IPS DF 19.7 (cell line): ENCODE measurements at places on chromosomes 2 and 18.

- DNase-seq = no peak
Measured at GRCh38 chr2:46751897-46752296, 163.7 kb downstream of the MCFD2 start.

GRCh38 chr18:58207520-58208152, 163.6 kb downstream of the NEDD4L start:
- no peak for DNase-seq

GRCh38 chr2:105972246-105972645, 221.9 kb downstream of the UXS1 start:
- no peak for DNase-seq

DNA sequence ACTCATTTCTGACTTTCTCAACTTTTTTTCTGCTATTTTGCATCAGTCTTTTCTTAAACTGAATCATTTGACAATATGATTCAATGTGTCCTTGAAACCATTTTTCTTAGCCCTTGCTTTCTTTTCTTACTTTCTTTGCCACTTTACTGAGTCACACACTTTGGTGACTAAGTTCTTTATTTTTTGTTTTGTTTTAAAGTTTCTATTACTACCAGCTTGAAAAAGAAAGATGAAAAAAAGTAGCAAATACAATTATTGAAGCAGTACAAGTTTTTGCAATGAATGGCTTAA, 116.5 kb downstream of the DOCK10 start:
- no peak for DNase-seq

DNA sequence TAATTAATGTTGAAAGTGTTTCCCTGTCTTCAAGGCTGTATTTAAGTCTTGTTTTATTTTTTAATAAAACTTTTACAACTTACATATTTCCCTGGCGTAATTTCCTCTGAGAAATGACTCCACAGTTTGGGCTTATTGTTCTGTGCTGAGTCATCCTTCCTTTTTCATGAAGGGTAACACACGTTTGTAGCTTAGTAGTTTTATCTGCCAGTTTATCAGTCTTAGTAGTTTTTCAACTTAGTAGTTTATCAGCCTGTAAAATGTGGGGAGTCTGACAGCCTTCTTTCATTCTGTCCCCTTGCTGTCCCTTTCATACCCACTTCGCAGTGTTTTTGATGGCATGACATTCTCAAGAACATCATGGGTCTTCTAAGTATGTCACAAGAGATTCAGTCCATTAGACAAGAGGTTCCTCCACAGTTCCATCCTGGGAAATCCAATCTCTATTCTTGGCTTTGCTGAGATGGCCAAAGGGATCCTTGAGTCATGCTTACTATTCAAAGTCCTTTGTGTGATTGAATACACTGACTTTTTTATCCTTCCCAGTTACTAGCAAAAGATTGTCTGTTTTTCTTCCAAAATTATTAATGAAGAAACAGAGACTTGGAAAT, 60.0 kb upstream of the SGPP2 start:
- DNase-seq = no peak

GRCh38 chr2:238106339-238106697, 6.2 kb downstream of the ESPNL start:
- no peak for DNase-seq

DNA sequence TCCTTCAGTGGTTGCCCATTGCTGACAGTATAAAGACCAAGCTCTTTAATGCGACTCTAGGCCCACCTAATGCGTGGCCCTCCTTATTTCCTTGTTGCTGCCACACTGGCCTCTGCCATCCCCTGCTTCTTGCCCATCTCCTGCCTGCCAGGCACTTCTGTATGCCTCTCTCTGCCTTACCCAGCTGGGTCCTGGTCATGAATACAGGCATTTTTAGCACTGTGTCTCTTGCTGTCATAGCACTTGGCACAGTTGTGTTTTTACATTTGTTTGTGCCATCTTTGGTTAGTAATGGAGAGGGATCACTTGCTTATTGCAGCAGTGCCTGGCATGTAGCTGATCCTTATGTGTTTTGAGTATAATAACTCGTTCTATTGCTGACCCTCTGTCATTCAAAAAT, 38.7 kb downstream of the MAP4K4 start:
- no peak for DNase-seq

DNA sequence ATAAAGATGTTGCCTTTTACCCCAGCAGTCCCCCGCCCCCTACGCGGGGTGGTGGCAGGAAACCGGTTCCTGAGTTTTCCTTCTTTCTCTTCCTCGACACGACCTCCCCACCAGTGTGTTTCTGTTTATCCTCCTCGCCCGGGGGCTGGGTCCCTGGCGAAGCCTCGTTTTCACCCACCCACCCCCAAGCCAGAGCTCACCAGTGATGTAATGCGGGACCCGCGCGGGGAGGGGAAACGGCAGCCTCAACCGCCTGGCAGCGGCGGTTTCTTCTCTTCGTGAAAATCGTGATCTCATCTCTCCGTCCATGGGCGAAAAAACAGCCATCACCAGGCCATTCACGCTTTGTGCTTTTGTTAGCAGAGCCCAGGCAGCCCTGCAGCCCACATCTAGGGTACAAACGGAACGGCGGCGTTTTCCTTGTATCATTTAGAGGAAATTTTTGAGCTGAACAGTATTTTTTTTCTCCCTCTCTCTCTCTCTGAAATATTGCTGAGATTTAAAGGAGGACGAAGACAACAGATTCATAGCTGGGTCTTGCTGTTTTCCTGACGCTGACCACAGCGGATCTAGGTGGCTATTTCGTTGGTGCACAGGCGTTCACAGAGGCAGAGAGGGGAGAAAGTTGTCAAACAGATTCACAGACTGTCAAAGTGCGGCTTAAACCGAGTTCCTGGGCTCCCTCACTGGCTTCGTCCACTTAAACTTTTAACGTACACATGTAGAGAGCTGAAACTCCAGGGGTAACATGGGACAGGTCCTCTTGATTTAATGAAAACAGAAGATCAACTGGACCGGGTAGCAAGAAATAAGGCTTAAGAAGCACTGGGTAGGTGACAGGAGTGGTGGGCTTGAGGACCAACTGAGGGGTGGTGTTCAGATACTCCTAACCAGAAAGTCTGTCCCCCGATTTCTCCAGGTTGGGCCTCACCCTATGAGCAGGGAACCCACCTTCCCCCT, 21.9 kb upstream of the PAX3 start:
- DNase-seq = no peak

DNA sequence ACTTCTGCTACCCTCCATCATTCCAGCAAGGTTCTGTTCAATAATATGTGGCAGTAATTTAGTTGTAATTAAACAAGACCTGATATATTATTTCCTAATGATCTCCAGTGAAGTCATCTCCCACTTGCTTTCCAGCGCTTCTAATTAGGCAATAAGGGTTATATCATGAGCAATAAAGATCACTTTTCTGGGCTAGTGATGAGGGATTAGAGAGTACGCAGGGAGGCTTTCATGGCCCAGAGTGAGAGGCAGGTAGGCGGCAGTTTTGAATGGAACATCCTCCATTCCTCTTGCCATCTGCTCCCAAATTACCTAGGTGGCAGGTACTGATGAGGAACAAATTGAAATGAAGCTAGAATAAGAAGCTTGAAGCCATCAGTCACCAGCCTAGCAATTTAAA, 358.1 kb upstream of the SYT4 start:
- DNase-seq = no peak

- DNase-seq = no peak
Measured at GRCh38 chr2:207869784-207870778, 100.4 kb upstream of the FZD5 start.

DNA sequence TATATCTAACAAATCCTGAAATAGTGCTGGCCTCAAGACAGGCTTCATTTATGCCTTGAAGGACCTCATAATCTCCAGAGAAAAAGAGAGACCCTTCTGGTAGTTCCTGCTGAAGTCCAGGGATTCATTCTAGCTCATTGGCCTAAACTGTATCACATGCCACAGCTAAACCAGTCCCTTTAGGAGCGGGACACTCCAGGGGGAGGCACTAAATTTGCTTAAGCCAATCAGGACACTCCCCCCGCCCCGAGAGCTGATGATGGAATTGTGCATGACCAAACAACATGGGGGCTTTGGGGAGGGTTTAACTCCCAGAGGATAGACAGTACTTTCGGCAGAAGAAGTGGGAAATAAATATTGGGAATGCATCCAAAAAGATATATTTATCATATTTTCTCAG, 36.4 kb upstream of the CXCR4 start:
- no peak for DNase-seq

DNA sequence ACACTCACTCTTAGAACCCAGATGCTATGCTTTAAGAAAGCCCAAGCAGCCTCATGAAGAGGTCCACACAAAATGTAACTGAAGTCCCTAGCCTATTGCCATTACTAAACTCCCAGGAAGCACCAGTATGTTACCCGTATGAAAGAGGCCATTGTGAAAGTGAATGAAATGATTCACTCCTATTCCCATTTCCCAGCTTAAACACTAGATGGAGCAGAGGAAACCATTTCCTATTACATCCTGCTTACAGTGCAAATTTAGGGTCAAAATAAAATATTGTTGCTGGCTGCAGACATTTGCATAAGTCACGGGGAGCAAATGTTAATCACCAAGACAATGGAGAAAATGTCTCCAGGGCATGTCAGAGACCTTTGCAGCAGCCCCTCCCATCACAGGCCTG, 989.7 kb upstream of the CRIM1 start:
- DNase-seq = no peak

DNA sequence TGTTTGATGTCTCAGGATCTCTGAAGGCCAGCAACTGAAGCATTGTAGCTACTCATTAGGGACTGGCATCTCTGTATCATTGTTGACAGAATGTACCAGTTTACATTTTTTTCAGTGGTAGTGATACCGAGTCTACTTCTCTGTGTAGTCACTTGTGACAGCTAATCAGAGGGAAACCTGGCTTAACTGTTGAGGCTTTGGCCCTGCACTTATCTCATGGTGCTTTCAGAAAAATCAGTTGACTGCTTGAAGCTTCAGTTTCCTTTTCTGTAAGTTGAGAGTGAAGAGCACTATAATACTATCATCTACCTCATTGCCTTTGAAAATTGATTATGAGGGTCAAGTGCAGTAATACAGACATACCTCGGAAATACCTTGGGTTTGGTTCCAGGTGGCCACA, 90.0 kb downstream of the COMMD1 start:
- DNase-seq = no peak

- DNase-seq = no peak
Measured at GRCh38 chr2:129002751-129003150, 684.1 kb upstream of the HS6ST1 start.

DNA sequence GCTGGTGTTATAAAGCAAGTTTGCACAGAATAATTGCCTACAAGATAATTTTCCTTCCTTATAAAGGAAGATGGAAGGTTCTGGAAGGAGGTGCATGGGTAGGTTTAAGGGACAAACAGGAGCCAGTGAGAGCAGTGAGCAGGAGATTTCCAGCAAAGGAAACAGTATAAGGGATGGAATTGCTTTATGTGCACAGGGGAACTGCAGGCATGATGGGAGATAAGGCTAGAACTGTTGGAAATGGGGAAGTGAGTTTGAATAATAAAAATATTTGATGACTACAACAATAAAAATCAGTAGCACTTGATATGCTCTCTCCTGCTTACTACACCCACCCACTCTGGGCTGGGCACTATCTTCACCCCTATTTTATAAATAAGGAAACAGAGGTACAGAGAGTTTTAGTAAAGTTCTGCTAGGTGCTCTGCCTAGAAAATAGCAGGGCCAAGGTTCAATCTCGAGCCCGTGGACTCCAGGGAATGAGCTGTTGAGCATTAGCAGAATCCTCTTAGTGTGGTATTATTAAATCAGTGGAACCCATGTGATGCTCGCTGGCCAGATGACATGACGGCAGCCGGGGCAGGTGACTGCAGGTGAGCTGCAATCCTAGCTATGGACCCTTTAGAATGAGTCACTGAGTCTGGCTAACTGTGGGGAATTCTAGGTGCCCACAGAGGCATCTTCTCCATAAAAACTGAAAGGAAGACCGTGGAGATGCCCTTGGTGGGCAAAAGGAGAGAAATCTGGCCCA, 302.5 kb downstream of the PIEZO2 start:
- no peak for DNase-seq

- DNase-seq = peak; percentile 56
Measured at GRCh38 chr2:237060534-237061312, 25.0 kb upstream of the COPS8 start.

DNA sequence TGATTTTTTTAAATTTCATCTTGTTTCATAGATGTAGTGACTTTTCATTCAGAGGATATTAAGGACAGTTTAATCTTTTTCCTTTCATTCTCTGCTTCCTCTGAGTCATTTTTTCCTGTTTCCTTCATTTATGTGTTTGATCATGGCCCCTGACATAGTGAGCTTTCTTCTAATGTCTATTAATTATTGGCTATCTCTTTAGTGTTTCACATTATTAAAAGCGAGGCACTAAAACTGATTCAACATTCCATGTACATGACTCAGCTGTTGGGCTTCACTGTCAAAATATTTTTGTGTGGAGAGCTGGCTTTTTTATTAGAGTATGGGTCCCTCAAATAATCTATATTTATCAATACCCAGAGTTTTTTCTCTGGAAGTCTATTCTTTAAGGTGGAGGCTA, 125.8 kb downstream of the THSD7B start:
- no peak for DNase-seq

DNA sequence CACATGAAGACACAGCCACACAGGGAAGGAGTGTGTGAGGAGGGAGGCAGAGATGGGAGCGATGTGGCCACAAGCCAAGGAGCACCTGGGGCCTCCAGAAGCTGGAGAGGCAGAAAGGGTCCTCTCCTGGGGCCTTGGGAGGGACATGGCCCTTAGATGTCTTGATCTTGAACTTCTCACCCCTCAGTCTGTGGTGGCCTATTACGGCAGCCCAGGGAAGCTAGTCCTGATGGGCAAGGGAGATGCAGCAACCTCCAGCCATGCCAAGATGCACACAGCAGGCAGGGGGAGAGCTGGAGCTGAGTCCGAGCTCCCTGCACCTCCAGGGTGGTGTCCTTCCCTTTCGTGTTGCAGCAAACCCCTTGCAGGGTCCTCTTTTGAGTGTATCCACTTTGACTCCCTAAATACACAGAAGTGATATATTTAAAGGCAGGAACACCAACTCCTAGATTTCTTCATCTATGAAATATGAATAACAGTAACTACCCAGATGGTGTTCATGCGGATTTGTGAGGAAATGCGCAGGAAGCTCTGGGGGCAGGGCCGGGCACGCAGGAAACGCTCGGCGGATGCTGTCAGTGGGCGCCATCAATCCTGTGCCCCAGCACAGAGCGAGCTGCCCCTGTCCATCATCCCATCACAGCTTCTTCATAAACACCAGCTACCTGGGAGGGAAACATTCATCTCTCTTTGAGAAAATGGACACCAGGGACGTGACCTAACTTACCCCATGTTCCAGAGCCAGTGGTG, 230.4 kb upstream of the MYT1L start:
- no peak for DNase-seq

DNA sequence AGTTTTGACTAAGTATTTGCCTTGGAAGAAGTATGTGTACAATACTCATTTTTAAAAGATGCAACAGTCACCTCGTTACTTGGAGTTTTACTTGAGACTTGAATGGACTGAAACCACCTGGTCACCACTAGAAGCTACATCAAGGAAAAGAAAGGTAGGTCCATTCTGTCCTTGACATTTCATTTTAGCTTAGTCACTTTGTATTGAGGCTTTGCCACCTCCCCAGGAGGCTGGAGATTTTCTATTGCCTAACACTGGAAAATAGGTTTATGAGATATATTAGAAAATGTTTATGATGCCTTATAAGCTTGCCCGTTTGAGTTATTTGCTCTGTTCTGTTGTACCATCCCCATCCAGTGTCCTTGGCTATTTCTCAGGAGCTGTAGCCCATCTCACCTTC, 107.9 kb upstream of the ETAA1 start:
- no peak for DNase-seq
